ENCODE measurements at places on chromosomes 12 and 14. TPM values are rescaled to one million over a fixed set of nuclear protein-coding genes. Genes with fewer than 3 reads are reported as not detected.
A peak's percentile ranks its signal among the peaks of the same experiment; 100 is the strongest.

DNA sequence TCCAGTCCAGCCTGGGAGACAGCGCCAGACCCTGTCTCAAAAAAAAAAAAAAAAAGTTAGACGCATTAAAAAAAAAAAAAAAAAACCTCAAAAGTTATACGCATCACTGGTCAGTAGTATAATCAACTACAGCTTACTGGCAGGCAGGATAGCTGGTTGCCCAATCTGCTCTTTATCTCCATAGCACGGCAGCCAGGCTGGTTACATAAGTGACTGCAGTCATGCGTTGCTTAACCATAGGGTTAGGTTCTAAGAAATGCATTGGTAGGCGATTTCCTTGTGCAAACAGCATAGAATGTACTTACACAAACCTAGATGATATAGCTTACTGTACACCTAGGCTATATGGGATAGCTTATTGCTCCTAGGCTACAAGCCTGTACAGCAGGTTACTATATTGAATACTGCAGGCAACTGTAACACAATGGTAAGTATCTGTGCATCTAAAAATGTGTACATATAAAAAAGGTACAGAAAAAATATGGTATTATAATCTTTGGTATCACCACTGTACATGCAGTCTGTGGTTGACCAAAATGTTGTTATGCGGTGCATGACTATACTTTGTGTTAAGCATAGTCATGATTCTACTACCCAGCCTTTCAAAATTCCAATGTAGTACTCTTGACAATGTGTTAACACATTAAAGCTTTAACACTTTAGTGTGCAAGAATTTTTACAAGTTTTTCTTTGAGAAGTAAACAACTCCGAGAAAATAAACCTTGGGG, 8.1 kb downstream of the L2HGDH start:
- no peak for DNase-seq
- no peaks in the 10 kb centered on the region for H3K4me1 ChIP-seq
- H3K36me3 ChIP-seq = no peaks in the 10 kb centered on the region
- H3K27ac ChIP-seq = no peak overlapping the region
- H3K4me3 ChIP-seq = no peak overlapping the region

PSMC6 gene
- 87.8 TPM for total RNA-seq

DNA sequence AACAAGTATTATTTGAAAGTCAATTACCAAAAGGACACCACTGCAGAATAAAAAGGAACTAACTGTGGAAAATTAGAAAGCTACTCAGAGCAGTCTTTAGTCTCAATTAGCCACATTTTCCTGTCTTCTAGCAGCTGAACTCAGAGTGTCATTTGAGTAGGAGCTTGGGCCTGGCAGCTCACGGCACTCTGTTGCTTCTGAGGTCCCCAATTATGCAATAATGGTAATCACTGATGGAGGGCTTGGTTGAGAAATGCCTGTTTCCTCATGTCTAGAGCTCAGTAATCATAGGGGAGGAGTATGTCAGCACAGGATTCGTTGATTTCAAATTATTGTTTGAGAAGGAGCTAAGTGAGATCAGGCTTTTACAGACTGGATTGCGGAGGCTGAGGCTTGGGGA, 108.6 kb downstream of the VRK1 start:
- H3K36me3 ChIP-seq = no peaks in the 10 kb centered on the region
- no peak for DNase-seq
- no peaks in the 10 kb centered on the region for H3K4me1 ChIP-seq
- no peaks in the 10 kb centered on the region for H3K27me3 ChIP-seq
- H3K27ac ChIP-seq = no peak overlapping the region

GRCh38 chr14:105483300-105484068, 3.2 kb upstream of the CRIP1 start:
- H3K4me3 ChIP-seq = no peak overlapping the region
- H3K4me1 ChIP-seq = peaks cover 91% of the 10 kb centered on the region
- DNase-seq = no peak
- H3K36me3 ChIP-seq = peaks cover 15% of the 10 kb centered on the region

AQP6 gene
- total RNA-seq = not detected

GRCh38 chr12:62717643-62718042, 217.3 kb downstream of the PPM1H start:
- no peaks in the 10 kb centered on the region for H3K27me3 ChIP-seq
- H3K4me3 ChIP-seq = no peak overlapping the region
- H3K36me3 ChIP-seq = no peaks in the 10 kb centered on the region
- DNase-seq = no peak

LRRC43 gene
- 1.9 TPM for total RNA-seq

DNA sequence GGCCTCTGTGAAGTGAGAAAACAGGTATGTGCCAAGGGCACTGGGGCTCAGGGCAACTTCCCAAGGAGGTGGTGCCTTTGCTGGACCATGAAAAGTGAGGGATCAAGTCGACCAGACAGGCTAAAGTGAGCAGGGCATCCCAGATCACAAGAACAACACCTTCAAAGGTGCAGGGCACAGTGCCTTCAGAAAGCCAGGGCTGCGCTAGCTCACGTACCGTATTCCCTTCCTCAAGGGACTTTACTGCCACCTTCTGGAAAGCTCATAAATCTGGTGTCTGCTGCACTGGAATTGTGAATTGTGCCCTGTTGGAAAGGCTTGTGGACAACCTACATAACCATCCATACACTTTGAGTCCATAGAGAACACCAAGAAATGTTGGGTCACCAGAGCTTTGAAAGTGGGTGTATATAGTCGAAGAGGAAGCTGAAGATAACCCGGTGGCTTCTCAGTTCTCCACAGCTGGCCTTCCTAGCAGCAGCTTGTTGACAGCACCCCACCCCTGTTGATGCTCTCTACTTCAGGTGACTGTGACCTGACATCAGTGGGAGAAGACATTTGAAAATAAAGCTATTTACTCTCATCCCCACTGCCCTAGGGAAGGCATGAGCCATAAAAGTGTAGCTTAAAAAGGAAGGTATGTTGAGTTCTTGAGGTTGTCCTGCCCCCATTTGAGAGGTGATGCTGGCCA, 24.5 kb downstream of the FIGNL2 start:
- H3K36me3 ChIP-seq = no peaks in the 10 kb centered on the region
- H3K27me3 ChIP-seq = peaks cover 22% of the 10 kb centered on the region
- DNase-seq = no peak
- no peaks in the 10 kb centered on the region for H3K4me1 ChIP-seq
- H3K4me3 ChIP-seq = no peak overlapping the region

GRCh38 chr12:24909667-24910066, 39.2 kb downstream of the BCAT1 start:
- no peaks in the 10 kb centered on the region for H3K4me1 ChIP-seq
- H3K27me3 ChIP-seq = no peaks in the 10 kb centered on the region
- H3K27ac ChIP-seq = peak overlapping the region; percentile 69
- no peak overlapping the region for H3K4me3 ChIP-seq
- no peak for DNase-seq

- H3K27me3 ChIP-seq = no peaks in the 10 kb centered on the region
- H3K4me1 ChIP-seq = peaks cover 32% of the 10 kb centered on the region
- peak; percentile 13 for DNase-seq
- no peak overlapping the region for H3K4me3 ChIP-seq
These were observed 175.2 kb upstream of the ATP2B1 start for GRCh38 chr12:89883630-89884389.

CELA1 gene
- not detected for total RNA-seq

DNA sequence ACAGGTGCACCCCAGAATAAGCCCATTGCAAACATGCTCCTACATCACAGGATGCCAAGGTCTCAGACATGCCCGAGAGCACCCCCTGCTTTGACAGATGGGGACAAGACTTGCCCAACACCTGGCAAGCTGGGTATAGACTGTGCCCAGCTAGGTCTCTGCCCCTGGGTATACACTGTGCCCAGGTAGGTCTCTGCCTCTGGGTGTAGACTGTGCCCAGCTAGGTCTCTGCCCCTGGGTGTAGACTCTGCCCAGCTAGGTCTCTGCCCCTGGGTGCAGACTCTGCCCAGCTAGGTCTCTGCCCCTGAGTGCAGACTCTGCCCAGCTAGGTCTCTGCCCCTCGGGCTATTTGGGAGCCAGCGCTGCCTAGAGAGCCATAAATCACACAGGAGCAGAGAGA, 85.9 kb downstream of the CCDC88C start:
- no peak overlapping the region for H3K27ac ChIP-seq
- no peak overlapping the region for H3K4me3 ChIP-seq
- H3K4me1 ChIP-seq = peaks cover 31% of the 10 kb centered on the region
- H3K27me3 ChIP-seq = no peaks in the 10 kb centered on the region

GRCh38 chr14:61477712-61478462, 156.5 kb downstream of the PRKCH start:
- H3K27ac ChIP-seq = peak overlapping the region; percentile 90
- H3K36me3 ChIP-seq = peaks cover 4% of the 10 kb centered on the region
- H3K4me3 ChIP-seq = no peak overlapping the region
- DNase-seq = peak; percentile 86

GRCh38 chr14:78091361-78091760, 78.8 kb upstream of the NRXN3 start:
- H3K36me3 ChIP-seq = no peaks in the 10 kb centered on the region
- no peaks in the 10 kb centered on the region for H3K4me1 ChIP-seq
- DNase-seq = no peak
- H3K27ac ChIP-seq = no peak overlapping the region
- H3K4me3 ChIP-seq = no peak overlapping the region

PPM1H gene
- total RNA-seq = 4.4 TPM

PLEK2 gene
- 0.90 TPM for total RNA-seq

GRCh38 chr14:71703477-71703876, 228.8 kb upstream of the RGS6 start:
- no peaks in the 10 kb centered on the region for H3K4me1 ChIP-seq
- H3K4me3 ChIP-seq = no peak overlapping the region
- DNase-seq = no peak
- H3K27me3 ChIP-seq = no peaks in the 10 kb centered on the region
- H3K27ac ChIP-seq = no peak overlapping the region
- H3K36me3 ChIP-seq = no peaks in the 10 kb centered on the region

- H3K4me3 ChIP-seq = no peak overlapping the region
- H3K27me3 ChIP-seq = no peaks in the 10 kb centered on the region
- DNase-seq = no peak
These were observed 44.5 kb downstream of the RIMBP2 start for GRCh38 chr12:130671556-130671955.

DNA sequence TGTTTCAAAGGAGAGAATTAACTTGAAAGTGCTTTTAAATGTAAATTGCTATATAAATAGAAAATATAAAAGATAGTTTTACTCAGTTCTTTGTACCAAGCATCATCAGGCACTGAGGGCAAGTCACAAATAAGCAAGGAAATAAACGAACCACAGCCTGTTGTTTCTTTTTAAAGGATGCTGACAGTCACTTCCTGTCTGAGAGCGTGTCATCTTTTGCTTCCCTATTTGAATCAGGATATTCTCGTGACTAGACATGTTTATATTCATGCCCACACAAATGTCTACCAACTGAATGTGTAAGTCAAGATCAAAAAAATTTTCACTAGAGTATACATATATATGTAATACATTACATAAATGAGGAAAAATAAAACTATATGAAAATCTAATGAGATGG, 31.4 kb upstream of the SLC2A13 start:
- H3K36me3 ChIP-seq = no peaks in the 10 kb centered on the region
- no peaks in the 10 kb centered on the region for H3K27me3 ChIP-seq
- H3K4me3 ChIP-seq = no peak overlapping the region
- no peaks in the 10 kb centered on the region for H3K4me1 ChIP-seq

SMCO3 gene
- total RNA-seq = 0.16 TPM

All from heart left ventricle (tissue), 16 donors.